T-helper 17 cell (primary cell): ENCODE measurements at places on chromosomes 5 and 9.

DNA sequence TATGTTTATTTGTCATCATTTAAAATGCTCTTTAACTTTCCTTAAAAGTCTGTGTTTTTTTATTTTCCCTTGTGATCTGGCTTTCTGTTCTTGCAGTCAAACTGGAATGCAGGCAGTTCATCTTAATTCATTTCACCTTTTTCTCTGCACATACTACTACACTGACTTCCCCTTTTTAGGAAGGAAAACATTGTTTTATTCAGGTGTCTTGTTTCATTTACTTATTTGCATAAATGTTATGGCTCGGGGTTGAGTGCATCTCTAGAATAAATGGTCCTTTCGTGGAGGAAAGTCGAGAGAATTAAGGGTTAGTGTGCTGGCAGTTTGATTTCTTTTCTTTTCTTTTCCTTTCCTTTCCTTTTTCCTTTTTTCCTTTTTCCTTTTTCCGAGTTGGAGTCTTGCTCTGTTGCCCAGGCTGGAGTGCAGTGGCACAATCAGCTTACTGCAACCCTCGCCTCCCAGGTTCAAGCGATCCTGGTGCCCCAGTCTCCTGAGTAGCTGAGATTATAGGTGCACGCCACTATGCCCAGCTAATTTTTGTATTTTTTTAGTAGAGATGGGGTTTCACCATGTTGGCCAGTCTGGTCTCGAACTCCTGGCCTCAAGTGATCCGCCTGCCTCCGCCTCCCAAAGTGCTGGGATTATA is 76.0 kb upstream of the LRRC70 start:
- H3K36me3 ChIP-seq = peaks cover 6% of the 10 kb centered on the region
- H3K4me3 ChIP-seq = no peak overlapping the region
- no peak for DNase-seq
- H3K4me1 ChIP-seq = peaks cover 9% of the 10 kb centered on the region
- H3K27me3 ChIP-seq = no peaks in the 10 kb centered on the region

GRCh38 chr5:84438456-84438855 is 53.8 kb upstream of the EDIL3 start:
- H3K27ac ChIP-seq = no peak overlapping the region
- H3K36me3 ChIP-seq = no peaks in the 10 kb centered on the region
- H3K4me3 ChIP-seq = no peak overlapping the region
- no peaks in the 10 kb centered on the region for H3K27me3 ChIP-seq
- no peak for DNase-seq

- DNase-seq = no peak
- peaks cover 30% of the 10 kb centered on the region for H3K4me1 ChIP-seq
- H3K36me3 ChIP-seq = peaks cover 2% of the 10 kb centered on the region
- no peak overlapping the region for H3K4me3 ChIP-seq
- peaks cover 16% of the 10 kb centered on the region for H3K27me3 ChIP-seq
Measured at GRCh38 chr5:180294913-180295555, 3.2 kb upstream of the MAPK9 start.

DNA sequence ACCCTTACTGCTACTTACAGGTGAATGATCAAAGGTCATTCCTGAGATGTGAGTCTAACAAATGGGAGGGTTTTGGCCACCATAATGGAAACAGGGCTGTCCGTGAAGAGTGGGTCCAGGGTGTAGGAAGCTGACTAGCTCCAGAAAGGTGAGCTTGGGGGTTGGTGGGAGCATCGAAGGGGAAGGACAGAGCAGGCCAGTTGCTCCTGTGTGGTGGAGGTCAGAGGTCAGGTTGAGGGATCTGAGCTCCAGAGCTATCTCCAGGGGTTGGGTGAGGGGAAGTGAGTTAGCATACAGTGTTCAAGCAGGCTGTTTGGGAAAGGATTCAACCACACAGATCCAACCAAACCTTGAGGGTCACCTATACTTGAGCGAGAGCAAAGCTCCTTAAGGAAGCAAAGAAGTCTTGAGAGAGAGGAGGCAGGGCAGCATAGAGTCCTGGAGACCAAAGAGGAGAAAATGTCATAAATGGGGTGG is 18.7 kb upstream of the GLDC start:
- H3K4me3 ChIP-seq = no peak overlapping the region
- no peak for DNase-seq
- H3K36me3 ChIP-seq = no peaks in the 10 kb centered on the region
- H3K4me1 ChIP-seq = no peaks in the 10 kb centered on the region
- no peak overlapping the region for H3K27ac ChIP-seq

- no peak overlapping the region for H3K4me3 ChIP-seq
- no peaks in the 10 kb centered on the region for H3K27me3 ChIP-seq
- no peak for DNase-seq
- H3K27ac ChIP-seq = peak overlapping the region; percentile 72
- peaks cover 31% of the 10 kb centered on the region for H3K4me1 ChIP-seq
Measured at GRCh38 chr9:89380437-89381307, 62.4 kb downstream of the SECISBP2 start.

- no peaks in the 10 kb centered on the region for H3K27me3 ChIP-seq
- peak overlapping the region; percentile 87 for H3K4me3 ChIP-seq
- H3K4me1 ChIP-seq = peaks cover 40% of the 10 kb centered on the region
- H3K36me3 ChIP-seq = peaks cover 2% of the 10 kb centered on the region
Measured at GRCh38 chr5:1315709-1316587, 21.1 kb upstream of the TERT start.

- H3K27ac ChIP-seq = no peak overlapping the region
- H3K27me3 ChIP-seq = peaks cover 31% of the 10 kb centered on the region
- H3K4me1 ChIP-seq = peaks cover 3% of the 10 kb centered on the region
- no peaks in the 10 kb centered on the region for H3K36me3 ChIP-seq
- no peak for DNase-seq
Measured at GRCh38 chr5:14339468-14339867, 196.3 kb downstream of the TRIO start.

DNA sequence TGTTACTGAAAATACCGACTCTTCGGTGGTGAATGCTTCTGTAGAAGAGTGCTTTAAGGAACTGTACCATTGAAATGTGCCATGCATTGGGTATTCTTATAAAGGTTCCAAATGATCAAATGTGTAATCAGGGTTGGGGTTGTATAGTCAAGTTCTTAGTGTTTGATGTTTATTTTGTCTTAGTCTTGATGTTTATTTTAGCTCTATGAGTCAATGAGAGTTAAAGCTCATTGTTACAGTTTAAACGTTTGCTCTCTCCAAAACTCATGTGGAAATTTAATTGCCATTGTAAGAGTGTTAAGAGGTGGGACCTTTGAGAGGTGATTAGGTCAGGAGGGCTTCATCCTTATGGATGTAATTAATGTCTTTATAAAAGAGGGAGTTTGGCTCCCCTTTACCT is 153.0 kb downstream of the FER start:
- no peak for DNase-seq
- no peak overlapping the region for H3K4me3 ChIP-seq
- no peaks in the 10 kb centered on the region for H3K4me1 ChIP-seq
- no peaks in the 10 kb centered on the region for H3K36me3 ChIP-seq
- no peaks in the 10 kb centered on the region for H3K27me3 ChIP-seq

DNA sequence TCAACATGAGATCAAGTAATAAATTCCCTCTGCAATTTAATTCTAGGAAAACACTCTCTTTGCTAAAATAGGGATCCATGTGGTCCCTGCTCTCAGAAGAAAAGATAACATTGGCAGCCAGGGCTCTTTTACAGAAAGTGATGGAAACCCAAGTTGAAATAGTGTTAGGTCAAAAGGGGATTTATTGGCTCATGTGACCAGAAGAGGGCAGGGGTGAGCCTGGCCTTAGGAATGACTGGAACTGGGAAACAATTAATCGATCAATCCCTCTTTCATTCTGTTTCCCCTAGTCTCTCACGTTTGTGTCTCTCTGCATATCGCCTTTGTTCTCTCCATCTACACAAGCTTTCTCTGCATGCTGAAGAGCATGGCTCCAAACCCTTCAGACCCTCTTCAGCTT is 58.3 kb upstream of the ALDH1B1 start:
- no peaks in the 10 kb centered on the region for H3K4me1 ChIP-seq
- peaks cover 4% of the 10 kb centered on the region for H3K36me3 ChIP-seq
- H3K27ac ChIP-seq = no peak overlapping the region
- peaks cover 30% of the 10 kb centered on the region for H3K27me3 ChIP-seq
- no peak for DNase-seq

GRCh38 chr5:1490376-1490775 is 33.4 kb downstream of the LPCAT1 start:
- no peak overlapping the region for H3K4me3 ChIP-seq
- H3K36me3 ChIP-seq = no peaks in the 10 kb centered on the region
- no peak for DNase-seq
- no peaks in the 10 kb centered on the region for H3K27me3 ChIP-seq

GRCh38 chr9:96459268-96460007 is 9.5 kb downstream of the HABP4 start:
- peaks cover 6% of the 10 kb centered on the region for H3K36me3 ChIP-seq
- no peaks in the 10 kb centered on the region for H3K27me3 ChIP-seq
- DNase-seq = no peak
- H3K4me1 ChIP-seq = peaks cover 6% of the 10 kb centered on the region
- no peak overlapping the region for H3K4me3 ChIP-seq

- no peak overlapping the region for H3K4me3 ChIP-seq
- H3K27ac ChIP-seq = no peak overlapping the region
- peaks cover 3% of the 10 kb centered on the region for H3K4me1 ChIP-seq
- peaks cover 38% of the 10 kb centered on the region for H3K27me3 ChIP-seq
- peaks cover 2% of the 10 kb centered on the region for H3K36me3 ChIP-seq
- DNase-seq = no peak
Measured at GRCh38 chr9:19479874-19480273, 71.1 kb downstream of the ACER2 start.

DNA sequence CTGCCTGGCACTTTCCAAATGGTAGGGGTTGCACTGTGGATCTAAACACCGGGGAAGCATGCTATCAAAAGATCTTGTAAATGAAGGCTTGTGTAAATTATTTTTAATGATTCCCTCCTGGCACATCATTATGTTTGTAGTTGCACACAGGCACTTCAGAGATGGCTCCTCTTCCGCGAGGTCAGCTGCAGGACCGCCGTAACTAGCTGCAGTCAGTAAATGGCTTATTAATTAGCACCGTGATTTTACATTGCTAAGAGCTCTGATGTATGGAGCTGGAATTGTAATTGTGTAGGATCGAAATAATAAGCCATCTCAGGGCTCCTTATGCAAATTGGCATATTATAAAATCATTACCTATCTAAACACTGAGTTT is 397.6 kb upstream of the IRX1 start:
- no peaks in the 10 kb centered on the region for H3K36me3 ChIP-seq
- peaks cover 28% of the 10 kb centered on the region for H3K27me3 ChIP-seq
- H3K4me1 ChIP-seq = no peaks in the 10 kb centered on the region

GRCh38 chr5:115738830-115739229 is 77.6 kb downstream of the CDO1 start:
- H3K4me1 ChIP-seq = no peaks in the 10 kb centered on the region
- H3K36me3 ChIP-seq = peaks cover 2% of the 10 kb centered on the region
- no peak overlapping the region for H3K4me3 ChIP-seq
- peaks cover 33% of the 10 kb centered on the region for H3K27me3 ChIP-seq
- DNase-seq = no peak

- peaks cover 5% of the 10 kb centered on the region for H3K4me1 ChIP-seq
- peaks cover 5% of the 10 kb centered on the region for H3K27me3 ChIP-seq
- no peak overlapping the region for H3K27ac ChIP-seq
- no peak overlapping the region for H3K4me3 ChIP-seq
- no peak for DNase-seq
- no peaks in the 10 kb centered on the region for H3K36me3 ChIP-seq
Measured at GRCh38 chr9:72464857-72465592, 56.4 kb upstream of the TMC1 start.

DNA sequence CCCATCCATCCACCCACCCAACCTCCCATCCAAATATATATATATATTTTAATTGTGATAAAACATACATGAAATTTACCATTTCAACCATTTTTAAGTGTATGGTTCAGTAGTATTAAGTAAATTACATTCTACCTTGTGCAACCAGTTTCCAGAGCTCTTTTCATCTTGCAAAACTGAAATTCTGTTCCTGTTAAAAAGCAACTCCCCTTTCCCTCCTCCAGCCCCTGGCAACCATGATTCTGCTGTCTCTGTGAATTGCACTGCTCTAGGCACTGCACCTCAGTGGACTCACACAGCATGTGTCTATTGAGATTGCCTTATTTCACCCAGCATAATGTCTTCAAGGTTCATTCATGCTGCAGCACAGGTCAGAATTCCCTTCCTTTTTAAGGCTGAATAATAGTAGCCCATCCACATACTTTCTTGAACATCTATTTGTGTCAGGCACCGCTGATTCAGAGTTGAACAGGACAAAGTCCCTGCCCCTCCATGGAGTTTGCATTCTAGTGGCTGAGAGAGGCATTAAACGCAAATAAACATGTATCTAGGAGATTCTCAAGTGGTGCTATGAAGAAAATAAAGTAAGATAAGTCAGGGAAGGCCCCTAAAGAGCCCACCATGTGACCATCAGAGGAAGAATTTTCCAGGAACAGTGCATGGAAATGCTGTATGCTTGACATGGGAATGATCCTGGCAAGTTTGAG is 24.0 kb downstream of the CSF1R start:
- H3K27ac ChIP-seq = no peak overlapping the region
- no peaks in the 10 kb centered on the region for H3K36me3 ChIP-seq
- peaks cover 15% of the 10 kb centered on the region for H3K4me1 ChIP-seq

DNA sequence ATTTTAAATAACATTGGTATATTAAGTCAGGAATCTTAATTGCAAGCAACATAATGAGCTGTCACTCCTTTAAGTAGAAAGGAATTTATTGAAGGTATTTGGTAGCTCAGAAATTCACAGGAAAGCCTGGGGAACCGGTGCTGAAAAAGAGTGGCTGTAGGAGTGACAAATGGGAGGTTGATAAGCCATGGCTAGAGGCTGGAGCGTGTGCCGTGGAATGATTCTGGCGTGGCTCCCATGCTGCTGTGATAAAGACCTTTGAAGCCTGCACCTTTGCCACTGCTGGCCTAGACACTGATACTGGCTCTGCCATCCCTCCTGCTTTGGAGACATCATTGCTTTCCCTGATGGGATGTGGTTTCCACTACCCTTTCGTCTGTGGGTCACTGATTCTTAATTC is 65.7 kb upstream of the ATG10 start:
- no peaks in the 10 kb centered on the region for H3K27me3 ChIP-seq
- no peak overlapping the region for H3K27ac ChIP-seq
- no peaks in the 10 kb centered on the region for H3K4me1 ChIP-seq
- no peak for DNase-seq
- no peak overlapping the region for H3K4me3 ChIP-seq
- H3K36me3 ChIP-seq = no peaks in the 10 kb centered on the region

DNA sequence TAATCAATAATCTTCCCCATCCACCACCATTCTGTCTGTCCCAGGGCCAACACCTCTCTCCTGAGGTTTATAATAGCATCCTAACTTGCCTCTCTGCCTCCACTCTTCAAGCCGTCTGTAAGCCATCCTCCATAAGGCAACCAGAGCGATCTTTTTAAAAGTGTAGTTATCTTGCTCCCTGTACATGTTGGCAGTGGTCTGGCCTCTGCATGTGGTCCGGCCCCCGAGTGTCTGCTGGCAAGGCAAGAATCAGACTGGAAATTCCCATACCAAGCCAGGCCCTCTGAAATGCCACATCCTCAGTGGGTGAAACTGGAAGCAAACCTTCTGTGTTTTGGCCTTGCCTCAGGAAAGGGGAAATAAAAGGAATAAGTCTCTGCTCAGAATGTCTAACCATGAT is 17.0 kb downstream of the TTLL11 start:
- H3K4me1 ChIP-seq = peaks cover 6% of the 10 kb centered on the region
- H3K27me3 ChIP-seq = no peaks in the 10 kb centered on the region
- H3K36me3 ChIP-seq = no peaks in the 10 kb centered on the region
- H3K27ac ChIP-seq = no peak overlapping the region

- no peaks in the 10 kb centered on the region for H3K4me1 ChIP-seq
- H3K4me3 ChIP-seq = no peak overlapping the region
- H3K27me3 ChIP-seq = peaks cover 9% of the 10 kb centered on the region
- H3K27ac ChIP-seq = no peak overlapping the region
- no peak for DNase-seq
- peaks cover 2% of the 10 kb centered on the region for H3K36me3 ChIP-seq
Measured at GRCh38 chr9:4583001-4583400, 79.1 kb upstream of the PLPP6 start.
